NCI-H69 (cell line): ENCODE measurements at places on chromosomes 11 and 22.

DNA sequence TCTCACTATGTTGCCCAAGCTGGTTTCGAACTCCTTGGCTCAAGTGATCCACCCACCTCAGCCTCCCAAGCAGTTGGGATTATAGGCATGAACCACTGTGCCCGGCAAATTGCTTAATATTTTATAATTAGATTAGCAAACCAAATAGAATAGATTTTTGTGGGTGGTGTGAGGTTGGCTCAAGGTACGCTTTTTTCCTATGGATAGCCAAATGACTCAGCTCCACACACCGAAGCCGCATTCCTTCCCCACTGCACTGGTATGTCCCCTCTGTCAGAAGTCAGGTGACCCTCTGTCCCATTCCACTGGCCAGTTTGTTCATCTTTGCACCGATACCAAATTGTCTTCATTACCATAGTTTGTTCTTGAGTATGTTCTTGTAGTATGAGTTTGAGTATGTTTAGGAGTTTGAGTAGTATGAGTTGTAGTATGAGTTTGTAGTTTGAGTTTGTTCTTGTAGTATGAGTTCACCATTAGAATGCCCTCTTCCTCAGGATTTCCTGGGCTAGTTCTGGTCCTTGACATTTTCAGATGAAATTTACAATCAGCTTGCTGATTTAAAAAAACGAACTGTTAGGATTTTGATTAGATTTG is 19.4 kb downstream of the SUSD2 start:
- DNase-seq = no peak

DNA sequence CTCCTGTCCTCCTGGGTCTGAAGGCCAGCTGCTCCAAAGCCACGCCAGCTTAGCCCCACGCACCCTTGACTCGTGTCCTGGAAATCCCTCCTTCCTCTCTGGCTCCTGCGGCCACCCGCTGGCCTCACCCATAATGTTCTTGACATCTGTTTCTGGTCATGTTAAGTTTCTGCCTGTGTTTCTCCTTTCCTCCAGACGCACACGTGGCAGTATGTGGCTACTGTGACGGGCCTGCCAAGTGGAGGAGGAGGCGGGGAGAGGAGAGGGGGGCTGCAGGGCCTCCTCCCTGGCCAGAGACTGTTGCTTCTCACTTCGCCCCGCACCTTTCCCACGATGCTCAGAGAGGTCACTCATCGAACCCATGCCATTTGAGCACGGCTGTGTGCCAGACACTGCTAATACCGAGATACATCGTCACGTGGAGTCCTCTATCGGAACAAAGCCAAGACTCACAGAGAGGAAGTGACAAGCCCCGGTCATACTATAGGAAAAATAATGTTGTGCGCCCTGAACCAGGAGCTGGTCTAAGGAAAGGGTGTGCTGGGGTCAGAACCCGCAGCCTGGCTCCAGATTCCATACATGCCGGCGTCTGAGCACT is 11.5 kb downstream of the C1QTNF6 start:
- DNase-seq = no peak

DNA sequence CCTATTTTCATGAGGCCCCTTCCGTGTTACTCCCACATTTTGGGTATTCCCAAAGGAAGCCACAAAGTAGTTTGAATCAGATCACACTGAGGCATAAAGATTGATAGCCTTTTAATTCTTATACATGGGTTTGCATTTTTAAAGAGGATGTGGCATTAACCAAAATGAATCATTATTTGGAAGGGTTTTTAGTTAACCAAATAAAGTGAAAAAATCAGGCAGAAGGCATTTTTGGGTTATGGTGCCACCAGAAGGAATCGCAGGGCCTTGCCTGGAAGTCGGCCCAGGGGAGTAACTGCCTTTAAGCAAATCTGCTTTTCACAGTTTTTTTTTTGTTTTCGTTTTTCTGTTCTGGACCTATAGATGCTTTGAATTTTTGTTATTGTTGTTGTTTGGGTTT is 55.4 kb downstream of the HSD17B12 start:
- no peak for DNase-seq

GRCh38 chr11:76769645-76770586 is 13.2 kb upstream of the TSKU start:
- DNase-seq = peak; percentile 32

GRCh38 chr11:76207642-76208401 is 1.5 kb upstream of the WNT11 start:
- peak; percentile 94 for DNase-seq

DNA sequence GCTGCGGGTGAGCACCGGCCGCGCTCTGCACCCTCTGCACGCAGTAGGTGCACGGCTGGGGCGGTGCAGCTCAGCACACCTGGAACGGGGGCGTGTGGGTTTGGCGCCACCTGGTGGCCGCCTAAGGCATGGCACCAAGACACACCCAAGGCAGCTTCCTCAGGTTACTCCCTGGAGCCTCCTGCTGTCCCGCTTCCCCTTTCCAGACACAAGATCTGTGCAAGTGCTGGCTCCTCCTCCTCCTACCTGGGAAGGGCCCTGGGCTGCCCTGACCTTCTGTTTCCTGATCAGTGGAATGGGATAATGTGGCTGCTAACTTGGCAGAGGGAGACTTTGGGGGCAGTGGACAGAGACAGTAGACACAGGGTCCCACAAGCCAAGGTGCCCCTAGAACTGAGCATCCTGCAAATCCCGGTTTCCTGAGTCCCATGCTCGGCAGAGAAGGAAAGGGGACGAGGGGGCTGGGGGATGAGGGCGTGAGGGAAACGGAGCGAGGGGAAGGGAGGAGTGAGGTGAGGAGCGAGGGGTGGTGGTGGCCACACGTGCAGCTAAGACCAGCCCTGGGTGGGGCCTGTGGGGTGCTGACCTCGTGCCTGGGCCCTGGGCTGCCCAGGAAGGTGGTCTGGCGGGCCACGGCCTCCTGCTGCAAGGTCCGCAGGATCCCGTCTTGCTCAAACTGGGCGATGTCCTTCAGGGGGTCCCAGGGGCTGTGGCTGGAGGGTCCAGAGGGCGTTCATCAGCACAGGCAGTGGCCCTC is 34.8 kb upstream of the CARS1 start:
- peak; percentile 86 for DNase-seq
